ENCODE measurements at places on chromosomes 4 and X.
A peak's percentile ranks its signal among the peaks of the same experiment; 100 is the strongest.

DNA sequence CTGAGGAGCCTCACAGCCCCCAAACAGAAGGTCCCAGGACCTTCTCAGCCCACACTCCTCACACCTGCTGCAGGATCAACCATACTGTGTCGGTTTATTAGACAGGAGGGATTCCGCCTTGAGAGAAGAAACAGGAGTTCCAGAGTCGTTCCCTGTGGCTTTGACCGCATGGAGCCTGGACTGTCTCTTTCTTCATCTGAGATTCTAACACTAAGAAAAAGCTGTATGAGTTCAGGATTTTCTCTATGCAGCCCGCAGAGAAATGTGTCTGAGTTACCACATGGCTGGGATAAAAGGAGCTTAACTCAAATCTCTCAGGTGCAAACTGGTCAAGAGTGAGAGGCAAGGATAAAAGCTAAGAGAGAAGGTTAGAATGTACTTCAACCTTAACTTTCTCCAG lies 126.7 kb downstream of the AFAP1 start:
- no peak for DNase-seq

DNA sequence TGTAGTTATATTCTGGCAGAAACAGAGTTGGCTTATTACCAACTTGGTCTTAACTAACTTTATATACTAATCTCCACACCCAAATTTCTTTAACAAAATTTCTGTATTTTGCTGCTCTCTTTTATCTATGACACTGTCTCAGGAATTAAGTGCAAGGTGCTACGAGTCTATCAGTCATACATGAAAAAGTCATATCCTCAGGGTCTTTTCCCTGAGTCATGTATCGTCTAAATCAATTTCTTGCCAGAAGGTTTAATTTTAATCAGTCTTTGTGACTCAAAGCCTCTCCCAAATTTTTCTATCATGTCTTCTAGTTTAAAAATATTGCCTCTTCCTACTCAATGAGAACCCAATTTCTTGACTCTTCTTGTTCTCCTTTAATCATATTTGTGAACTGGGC lies 1803.6 kb upstream of the PCDH7 start:
- DNase-seq, result no peak

- DNase-seq, result no peak
These were observed 393.1 kb upstream of the ZFP42 start for GRCh38 chr4:187602339-187603092.

DNA sequence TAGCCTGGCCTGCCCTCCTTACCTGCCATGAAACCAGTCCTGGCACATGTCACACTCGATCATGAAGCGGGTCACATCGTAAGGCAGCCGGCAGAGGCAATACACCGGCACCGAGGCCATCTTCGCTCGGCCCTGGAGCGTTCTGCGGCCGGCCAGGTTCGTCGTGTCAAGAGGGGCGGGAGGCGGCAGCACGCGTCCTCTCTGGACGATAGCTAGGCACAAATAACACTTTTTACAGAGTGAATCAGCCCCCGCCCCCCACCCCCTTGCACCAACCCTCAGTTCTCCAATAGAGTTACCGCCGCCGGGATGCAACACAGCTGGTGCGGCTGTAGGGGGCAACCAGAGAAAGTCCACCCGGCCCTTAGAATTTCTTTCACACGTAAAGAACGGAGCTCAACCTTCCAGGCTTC lies 1.7 kb downstream of the PHF8 start:
- DNase-seq, result peak; percentile 16

DNA sequence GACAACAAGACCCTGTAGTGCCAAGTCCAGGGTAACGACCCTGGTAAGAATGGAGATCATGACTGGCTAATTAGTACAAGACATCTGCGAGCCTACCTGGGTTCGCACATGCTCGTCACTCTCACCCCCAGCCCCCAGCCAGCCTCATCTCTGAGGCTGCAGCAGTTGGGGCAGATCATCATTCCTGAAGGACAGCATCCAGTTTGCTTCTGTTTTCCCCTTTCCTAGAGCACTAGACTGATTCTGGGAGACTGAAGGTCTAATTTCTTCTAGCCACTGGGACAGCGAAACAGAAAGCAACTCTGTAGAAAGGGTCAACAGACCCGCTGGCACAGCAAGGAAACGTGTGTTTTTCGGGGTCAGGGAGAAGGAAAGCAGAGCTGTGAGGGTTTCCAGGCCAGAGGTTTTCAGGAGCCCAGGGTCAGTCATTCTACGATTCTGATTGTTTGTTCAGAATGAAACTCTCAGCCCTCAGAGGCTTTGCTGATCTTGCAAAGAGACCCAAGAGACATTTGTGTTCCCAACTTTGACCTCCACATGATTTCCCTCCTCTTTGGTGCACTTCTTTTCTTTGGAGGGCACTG lies 343.1 kb upstream of the NOCT start:
- no peak for DNase-seq

Measured in stimulated activated CD8-positive, alpha-beta memory T cell treated with anti-CD3 and anti-CD28 coated beads, Interleukin-7, amount 100 ng/mL, for 4 hours (primary cell).